OCI-LY7 (cell line): ENCODE measurements at places on chromosomes 13 and 19. TPM values are rescaled to one million over a fixed set of nuclear protein-coding genes. Genes with fewer than 3 reads are reported as not detected.

DNA sequence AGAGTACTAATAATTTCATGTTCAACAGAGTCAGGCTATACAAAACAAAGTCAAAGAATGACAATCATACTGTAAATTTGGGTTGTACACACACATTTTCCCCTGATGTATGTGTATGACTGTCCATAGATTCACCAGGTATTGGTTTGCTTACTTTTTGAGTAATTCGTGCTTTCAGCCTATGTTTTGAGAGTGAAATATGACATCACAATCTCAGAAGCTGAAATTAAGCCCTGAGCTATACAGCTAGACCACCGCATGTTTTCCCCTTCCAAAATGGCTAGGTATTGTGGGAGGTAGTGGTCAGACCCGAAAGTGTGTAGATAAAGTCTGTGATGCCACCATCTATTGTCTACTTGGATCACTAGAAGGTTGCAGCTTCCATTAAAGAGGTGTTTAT is 102.8 kb downstream of the KATNAL1 start:
- DNase-seq, result no peak

TARM1 gene
- total RNA-seq, result not detected in 2 replicates

GRCh38 chr13:99294198-99294597 is 13.0 kb downstream of the GPR183 start:
- no peak for DNase-seq

DNA sequence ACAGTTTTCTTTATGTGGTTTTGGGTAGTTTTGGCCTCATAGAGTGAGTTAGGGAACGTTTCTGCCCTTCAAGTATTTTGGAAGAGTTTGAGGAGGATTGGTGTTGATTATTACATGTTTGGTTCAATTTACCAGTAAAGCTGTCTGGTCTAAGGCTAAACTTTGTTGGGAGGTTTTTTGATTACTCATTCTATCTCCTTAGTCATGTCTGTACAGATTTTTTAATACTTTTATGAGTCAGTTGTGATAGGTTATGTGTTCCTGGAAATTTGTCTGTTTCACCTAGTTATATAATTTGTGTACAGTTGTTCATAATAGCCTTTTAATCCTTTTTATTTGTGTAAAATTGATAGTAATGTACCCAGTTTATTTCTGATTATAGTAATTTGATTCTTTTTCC is 20.4 kb downstream of the RNF17 start:
- no peak for DNase-seq

- no peak for DNase-seq
Observed at GRCh38 chr13:78784014-78784750, 125.2 kb upstream of the OBI1 start.

STOML3 gene
- total RNA-seq, result not detected in 2 replicates

DNA sequence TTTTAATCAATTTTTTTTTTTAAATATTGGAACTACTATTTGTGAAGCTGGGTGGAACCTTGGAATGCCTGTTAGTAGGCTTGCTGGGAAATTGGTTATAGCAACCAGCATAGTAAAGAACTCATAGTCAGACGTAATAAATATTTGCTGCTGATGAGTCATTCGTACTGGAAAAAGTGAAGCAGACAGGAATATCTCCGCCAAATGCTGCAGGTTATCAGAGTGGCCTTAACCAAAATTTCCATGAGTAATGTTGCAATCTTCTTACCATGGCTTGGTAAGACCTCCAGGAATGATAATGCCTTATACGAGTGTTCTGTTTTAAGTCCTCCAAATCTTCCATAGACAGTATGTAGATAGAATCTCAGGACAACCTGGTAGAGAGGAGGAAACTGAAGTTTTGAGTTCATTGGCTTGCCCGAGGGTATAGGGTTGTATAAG is 34.2 kb downstream of the MBNL2 start:
- DNase-seq, result no peak

KLK14 gene
- 0.84 and 0.89 TPM in 2 replicates for total RNA-seq
